ENCODE measurements at places on chromosomes 4 and X.

GRCh38 chrX:49247916-49248811, 12.9 kb downstream of the CCDC22 start:
- no peak for DNase-seq

DNA sequence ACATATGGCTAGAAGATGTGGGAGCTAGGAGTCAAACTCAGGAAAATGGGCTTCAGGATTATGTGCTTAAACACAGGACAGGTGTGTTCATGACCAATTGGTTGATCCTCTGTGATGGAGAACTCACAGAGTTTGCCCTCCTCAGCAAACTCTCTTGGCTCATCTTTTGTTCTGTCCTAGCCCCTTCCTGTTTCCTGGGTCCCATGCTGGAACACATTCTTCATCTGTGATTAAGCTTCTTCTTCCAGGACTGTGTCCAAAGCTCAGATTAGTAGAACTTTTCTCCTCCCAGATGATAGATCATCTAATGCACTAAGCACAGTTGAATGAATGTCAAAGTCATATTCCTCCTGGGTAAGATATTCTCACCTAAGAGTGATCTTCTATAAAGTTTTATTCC, 38.8 kb upstream of the TCEANC start:
- no peak for DNase-seq

DNA sequence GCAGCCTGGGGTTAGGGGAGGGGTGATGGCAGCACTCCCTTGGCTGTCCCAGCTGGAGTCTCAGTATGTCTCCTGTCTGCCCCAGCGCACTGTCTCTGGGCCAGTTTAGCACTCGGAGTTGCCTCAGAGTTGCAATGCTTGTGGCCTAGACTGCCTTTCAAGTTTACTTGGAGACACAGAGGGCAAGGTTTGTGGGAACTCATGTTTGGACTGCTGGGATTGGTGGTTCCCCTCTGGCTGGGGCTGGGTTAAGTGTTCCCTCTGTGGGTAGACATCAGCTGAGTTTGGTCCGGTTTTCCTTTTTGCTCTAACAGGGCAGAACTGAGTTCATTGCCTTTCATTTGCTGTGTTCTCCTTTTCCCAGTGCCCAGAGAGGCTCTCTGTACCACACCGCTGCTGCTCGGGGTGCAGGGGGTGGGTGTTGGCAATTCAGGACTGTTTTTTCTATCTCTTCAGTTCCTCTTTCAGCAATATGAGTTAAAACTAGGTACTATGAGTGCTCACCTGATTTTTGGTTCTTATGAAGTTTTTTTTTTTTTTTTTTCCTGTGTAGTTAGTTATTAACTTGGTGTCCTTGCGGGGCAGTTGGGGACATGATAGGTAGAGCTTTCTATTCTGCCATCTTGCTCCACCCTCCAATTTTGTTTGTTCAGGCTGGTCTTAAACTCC, 17.2 kb downstream of the RAB33B start:
- DNase-seq: no peak

DNA sequence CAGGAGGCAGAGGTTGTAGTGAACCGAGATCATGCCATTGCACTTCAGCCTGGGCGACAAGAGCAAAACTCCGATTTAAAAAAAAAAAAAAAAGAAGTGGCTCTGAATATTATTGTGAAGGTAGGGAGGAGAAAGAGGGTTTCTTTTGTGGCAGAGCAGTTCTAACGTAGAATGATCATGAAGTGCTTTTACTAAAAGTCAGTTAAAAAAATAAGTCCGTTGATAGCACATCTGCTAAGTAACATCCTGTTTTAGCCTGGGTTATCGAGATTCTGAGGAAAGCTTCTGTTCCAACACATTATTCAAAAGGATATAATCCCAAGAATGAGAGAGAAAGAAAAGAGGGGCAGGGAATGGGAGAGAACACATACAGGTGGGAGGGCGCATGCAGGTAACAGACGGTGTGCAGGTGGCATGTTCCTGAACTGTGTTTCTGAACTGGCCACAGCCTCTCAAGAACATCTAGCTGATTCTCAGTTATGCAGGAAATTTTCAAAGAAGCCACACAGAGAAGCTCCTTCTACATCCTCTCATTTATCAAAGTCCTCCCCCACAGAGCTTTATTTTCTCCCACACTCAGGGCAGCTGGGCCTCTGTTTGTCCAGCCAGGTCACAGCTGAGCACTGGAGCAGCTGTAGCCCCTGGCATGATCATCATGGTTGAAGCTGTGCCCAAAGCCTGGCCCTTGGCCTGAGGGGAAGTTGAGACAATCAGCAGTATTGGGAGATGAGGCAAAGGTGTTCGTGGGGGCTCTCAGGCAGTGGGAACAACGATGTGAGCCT, 342.3 kb downstream of the ZNF674 start:
- DNase-seq: no peak

- DNase-seq: no peak
These were observed 31.5 kb downstream of the GRSF1 start for GRCh38 chr4:70808151-70808550.

- no peak for DNase-seq
These were observed 10.3 kb downstream of the HADH start for GRCh38 chr4:107999932-108000539.
